ENCODE measurements at places on chromosomes 16 and 17. TPM values are rescaled to one million over a fixed set of nuclear protein-coding genes. Genes with fewer than 3 reads are reported as not detected.

The PTGES3L gene
- 0.27 TPM for total RNA-seq

The CCL22 gene
- total RNA-seq = 1.6 TPM

The EFCAB5 gene
- total RNA-seq = 0.19 TPM

The C1QTNF8 gene
- not detected for total RNA-seq

The ZNF689 gene
- total RNA-seq = 2.0 TPM

The SLC4A1 gene
- not detected for total RNA-seq

The IGF2BP1 gene
- total RNA-seq = not detected

The SPDYE4 gene
- total RNA-seq = not detected

The PYDC1 gene
- not detected for total RNA-seq

The P3H4 gene
- 7.1 TPM for total RNA-seq

The SYT17 gene
- total RNA-seq = 0.88 TPM

The SECTM1 gene
- 4.3 TPM for total RNA-seq

The FBXO31 gene
- 18.3 TPM for total RNA-seq

The GLIS2 gene
- 0.47 TPM for total RNA-seq

The CDH8 gene
- 1.2 TPM for total RNA-seq

The CCL1 gene
- total RNA-seq = not detected

The ABCC12 gene
- not detected for total RNA-seq

The CEP112 gene
- total RNA-seq = 2.5 TPM

The RND2 gene
- 0.76 TPM for total RNA-seq

The TMEM114 gene
- total RNA-seq = not detected

The C16orf96 gene
- total RNA-seq = not detected

The ODAD4 gene
- total RNA-seq = 0.38 TPM

The HSF5 gene
- total RNA-seq = not detected

The PLXDC1 gene
- total RNA-seq = 7.2 TPM

The TBC1D26 gene
- total RNA-seq = not detected

The OR1A1 gene
- not detected for total RNA-seq

The SSTR5 gene
- not detected for total RNA-seq

The ADAP2 gene
- 3.0 TPM for total RNA-seq

The SBK1 gene
- total RNA-seq = 0.40 TPM

The MPO gene
- total RNA-seq = not detected

The HS3ST6 gene
- 1.6 TPM for total RNA-seq

The AOC3 gene
- total RNA-seq = 24.0 TPM

The SLC13A2 gene
- not detected for total RNA-seq

Data from esophagus squamous epithelium (tissue), 5 donors.